ENCODE measurements at places on chromosomes 1 and 21.

GRCh38 chr1:17289721-17290120, 18.3 kb upstream of the PADI4 start:
- no peak for DNase-seq

GRCh38 chr1:112790920-112791722, 76.0 kb upstream of the PPM1J start:
- no peak for DNase-seq

- no peak for DNase-seq
Measured at GRCh38 chr1:1528301-1529267, 11.8 kb downstream of the TMEM240 start.

GRCh38 chr1:63623952-63624351, 30.7 kb downstream of the PGM1 start:
- DNase-seq = no peak

GRCh38 chr1:20719871-20720620, 2.2 kb upstream of the KIF17 start:
- no peak for DNase-seq

DNA sequence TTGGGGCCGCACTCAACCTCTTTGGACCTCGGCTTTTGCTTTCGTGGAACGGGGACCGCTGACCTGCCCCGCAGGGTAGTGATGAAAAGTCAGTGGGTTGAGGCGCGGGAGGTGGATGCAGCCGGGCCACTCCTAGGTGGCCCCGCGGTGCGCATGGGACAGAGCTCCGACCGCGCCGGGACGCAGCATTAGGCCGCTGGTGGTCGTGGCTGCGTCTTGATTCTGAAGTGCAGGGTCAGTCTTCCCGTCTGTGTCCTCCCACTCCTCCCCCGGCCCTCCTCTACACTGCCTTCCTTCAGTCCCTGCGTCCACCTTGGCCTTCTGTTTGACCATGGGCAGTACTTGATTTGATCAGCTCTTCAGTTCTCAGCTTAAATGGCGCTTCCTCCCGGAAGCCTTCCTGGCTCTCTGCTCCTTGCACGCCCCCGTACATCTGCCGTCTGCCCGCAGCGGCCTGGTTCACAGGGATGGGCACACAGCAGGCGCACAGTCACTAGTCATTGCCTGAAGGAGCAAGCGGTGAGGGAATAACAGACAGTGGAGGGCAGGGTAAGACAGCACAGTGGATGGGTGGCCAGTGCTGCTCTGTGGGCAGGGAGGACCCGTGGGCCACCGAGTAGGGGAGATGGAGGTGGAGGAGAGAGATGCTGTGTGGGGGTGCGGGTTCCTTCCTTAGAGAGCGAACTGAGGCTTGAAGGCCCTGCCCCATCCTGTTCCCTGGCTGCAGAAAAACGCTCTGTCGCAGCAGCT, 633 bp downstream of the THEMIS2 start:
- DNase-seq = no peak

- DNase-seq = no peak
Measured at GRCh38 chr1:211813590-211813989, 17.0 kb downstream of the LPGAT1 start.

- no peak for DNase-seq
Measured at GRCh38 chr21:39373634-39374033, 24.7 kb upstream of the HMGN1 start.

DNA sequence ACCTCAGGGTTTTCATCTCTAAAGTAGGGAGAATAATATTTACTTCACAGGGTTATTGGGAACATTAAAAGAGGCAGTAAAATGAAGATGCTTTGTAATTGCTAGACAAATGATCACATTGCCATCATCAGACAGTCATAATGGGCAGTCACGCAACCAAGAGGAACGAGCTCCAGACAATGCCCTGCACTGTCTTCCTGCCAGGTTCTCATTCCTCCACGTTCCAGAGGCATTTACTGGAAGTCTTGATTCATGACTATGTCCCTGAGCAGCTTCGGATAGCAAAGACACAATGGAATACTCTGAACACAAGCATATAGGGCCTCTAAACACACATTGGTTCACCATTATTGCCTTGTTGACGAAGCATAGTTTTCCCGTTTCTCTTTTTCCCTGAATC, 389.7 kb downstream of the NTNG1 start:
- DNase-seq = no peak

GRCh38 chr1:42978317-42979035, 19.8 kb upstream of the SLC2A1 start:
- DNase-seq = no peak

- DNase-seq = no peak
Measured at GRCh38 chr1:36207339-36207738, 16.9 kb upstream of the THRAP3 start.

- DNase-seq = peak; percentile 44
Measured at GRCh38 chr1:164703463-164703862, 144.5 kb downstream of the PBX1 start.

- no peak for DNase-seq
Measured at GRCh38 chr1:166999075-166999474, 10.0 kb downstream of the MAEL start.

DNA sequence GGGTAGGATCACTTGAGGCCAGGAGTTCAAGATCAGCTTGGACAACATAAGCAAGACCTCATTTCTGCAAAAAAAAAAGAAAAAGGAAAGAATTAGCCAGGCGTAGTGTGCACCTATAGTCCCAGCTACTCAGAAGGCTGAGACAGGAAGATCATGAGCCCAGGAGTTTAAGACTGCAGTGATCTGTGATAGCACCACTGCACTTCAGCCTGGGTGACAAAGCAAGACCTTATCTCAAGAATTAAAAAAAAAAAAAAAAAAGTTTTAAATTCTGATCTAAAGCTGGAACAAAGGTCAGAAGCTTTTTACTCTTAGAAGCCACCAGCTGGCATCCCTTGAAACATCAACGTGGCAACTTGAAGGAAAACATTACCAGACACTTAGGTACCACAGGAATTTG, 45.3 kb downstream of the HENMT1 start:
- no peak for DNase-seq

DNA sequence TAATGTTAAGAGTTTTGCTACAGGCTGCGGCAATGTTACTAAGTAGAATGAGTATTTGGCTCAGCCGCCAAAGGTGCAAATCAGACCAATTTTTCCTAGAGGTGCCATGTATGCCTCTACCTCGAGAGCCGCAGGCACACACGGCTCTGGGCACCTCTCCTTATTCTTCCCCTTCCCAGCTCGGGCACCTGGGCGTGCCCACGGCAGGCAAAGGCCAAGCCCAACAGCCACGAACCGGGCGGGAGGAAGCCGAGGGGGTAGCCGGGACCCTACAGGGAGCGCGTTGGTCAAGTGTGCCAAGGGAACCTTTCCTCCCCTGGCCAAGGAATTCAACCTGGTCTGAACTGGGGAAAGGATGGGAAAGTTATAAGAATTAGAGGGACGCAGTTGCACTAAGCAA, 31.0 kb downstream of the LRRC3 start:
- DNase-seq = no peak

GRCh38 chr1:41580520-41581172, 96.2 kb upstream of the EDN2 start:
- no peak for DNase-seq

DNA sequence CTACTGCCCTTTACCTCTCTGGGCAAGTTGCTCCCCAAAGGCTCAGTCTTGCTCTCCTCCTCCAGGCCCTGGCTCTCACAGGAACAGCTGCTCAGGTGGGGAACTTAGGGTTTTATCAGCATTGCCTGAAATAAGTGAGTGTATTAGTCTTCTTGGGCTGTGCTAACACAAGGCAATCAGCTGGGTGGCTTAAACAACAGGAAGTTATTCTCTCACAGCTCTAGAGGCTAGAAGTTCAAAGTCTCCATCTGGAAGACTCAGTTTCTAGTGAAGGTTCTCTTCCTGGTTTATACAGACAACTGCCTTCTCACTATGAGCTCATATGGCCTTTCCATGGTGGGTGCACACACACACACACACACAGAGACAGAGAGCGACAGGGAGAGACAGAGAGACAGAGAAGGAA, 2.8 kb upstream of the CD1C start:
- no peak for DNase-seq

GRCh38 chr1:116111524-116112021, 374 bp downstream of the MAB21L3 start:
- DNase-seq = peak; percentile 33

- DNase-seq = peak; percentile 58
Measured at GRCh38 chr1:85465099-85465785, at the start of gene DDAH1. Gene DDAH1, minus strand, starts transcription at chr1:85465159. Its CDS starts 114 bp downstream, at chr1:85465045.

- DNase-seq = no peak
Measured at GRCh38 chr1:151708891-151709290, 7.7 kb downstream of the CELF3 start.

GRCh38 chr1:178532392-178532791, 19.5 kb downstream of the TEX35 start:
- DNase-seq = peak; percentile 77

DNA sequence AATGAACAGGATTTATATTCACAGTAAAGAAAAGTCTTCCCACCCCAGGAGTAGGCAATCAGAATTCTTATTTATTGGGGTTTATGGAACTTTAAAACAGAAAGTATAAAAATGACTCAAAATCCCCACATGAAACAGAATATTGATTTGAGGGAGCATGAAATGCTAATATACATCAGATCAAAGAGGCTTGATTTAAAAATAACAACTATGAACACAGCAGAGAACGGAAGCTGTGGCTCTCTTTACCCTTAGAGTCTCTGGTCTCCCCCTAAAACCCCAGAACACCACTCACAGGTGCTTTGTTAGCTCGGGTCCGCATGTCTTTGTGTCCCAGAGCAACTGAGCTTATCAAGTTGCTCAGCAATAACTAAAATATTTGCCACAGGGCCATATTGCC, 31.2 kb upstream of the FASLG start:
- no peak for DNase-seq

- no peak for DNase-seq
Measured at GRCh38 chr1:150881331-150882070, 5.1 kb upstream of the ARNT start.

GRCh38 chr21:33387294-33387693, 15.9 kb upstream of the IFNGR2 start:
- no peak for DNase-seq

DNA sequence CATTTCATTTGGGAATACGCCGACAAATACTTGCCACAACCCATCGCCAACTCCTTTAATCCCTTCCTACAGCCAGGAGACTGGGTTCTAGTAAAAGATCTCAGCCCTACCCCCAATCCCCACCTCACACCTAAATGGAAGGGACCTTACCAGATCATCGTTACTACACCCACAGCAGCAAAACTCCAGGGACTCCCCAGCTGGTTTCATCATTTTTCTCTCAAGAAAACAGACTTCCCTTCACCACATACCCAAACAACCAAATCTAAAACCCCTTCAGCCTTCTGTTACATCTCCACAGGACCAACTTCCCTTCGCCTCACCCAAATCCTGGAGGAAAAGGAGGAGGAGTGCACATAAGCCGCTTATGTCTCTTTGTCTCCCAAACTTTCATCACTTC, 23.7 kb upstream of the SLC2A5 start:
- no peak for DNase-seq

DNA sequence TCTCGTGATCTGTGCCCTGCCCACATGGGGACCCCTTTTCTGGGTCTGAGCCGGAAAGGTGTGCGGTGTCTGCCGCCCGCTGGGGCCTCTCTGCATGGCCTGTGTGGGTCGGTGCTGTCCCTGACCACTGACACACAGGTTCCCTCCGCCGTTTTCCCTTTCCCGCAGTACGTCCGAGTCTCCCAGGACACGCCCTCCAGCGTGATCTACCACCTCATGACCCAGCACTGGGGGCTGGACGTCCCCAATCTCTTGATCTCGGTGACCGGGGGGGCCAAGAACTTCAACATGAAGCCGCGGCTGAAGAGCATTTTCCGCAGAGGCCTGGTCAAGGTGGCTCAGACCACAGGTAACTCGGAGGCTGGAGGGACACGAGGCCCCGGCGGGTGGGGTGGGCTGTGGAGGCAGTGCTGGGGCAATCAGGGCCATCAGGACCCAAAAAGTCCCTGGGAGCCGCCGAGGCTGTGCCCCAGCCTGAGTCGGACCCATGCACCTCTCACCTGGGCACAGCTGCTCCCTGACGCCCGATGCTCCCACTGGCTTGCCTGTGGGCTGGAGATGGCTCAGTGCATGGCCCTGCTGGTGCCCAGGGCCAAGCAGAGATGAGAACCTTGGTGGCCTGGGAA, 13.3 kb downstream of the TRPM2 start:
- no peak for DNase-seq

GRCh38 chr1:206582971-206583706, 29.1 kb downstream of the EIF2D start:
- no peak for DNase-seq

DNA sequence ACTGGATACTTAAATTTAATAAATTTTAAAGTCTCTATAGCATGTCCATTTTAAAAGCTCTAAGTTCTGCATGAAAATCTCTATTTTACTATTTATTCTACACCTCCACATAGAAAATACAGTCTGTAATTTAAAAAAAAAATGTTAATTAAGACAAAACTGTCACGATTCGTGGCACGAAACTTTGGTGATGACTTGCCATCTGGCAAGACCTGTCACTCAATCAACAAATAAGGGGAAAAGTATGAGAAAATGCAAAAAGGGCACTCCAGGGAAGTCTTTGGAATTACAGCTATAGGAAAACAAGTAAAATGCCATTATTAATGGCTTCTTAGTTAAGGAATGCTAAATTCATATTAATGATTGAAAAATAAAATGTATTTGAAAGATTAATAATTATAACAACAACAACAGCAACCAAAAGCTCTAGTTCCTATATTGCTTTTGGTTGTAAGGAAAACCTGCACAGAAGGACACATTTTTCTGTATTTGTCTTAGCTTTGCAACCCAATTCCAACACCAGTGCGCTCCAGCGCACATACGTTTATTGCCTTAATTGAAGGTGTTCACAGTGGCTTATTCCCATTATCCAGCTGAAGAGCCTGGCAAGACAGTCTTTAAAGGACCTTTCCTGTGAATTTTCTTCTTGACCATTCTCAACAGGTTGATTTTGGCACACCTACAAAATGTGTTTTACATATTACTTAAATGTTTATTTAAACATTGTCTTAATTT, 107.8 kb downstream of the PLPPR5 start:
- peak; percentile 47 for DNase-seq

GRCh38 chr1:21385022-21385421, 54.9 kb upstream of the NBPF3 start:
- no peak for DNase-seq

- no peak for DNase-seq
Measured at GRCh38 chr1:39183503-39184353, 20.8 kb upstream of the MACF1 start.

DNA sequence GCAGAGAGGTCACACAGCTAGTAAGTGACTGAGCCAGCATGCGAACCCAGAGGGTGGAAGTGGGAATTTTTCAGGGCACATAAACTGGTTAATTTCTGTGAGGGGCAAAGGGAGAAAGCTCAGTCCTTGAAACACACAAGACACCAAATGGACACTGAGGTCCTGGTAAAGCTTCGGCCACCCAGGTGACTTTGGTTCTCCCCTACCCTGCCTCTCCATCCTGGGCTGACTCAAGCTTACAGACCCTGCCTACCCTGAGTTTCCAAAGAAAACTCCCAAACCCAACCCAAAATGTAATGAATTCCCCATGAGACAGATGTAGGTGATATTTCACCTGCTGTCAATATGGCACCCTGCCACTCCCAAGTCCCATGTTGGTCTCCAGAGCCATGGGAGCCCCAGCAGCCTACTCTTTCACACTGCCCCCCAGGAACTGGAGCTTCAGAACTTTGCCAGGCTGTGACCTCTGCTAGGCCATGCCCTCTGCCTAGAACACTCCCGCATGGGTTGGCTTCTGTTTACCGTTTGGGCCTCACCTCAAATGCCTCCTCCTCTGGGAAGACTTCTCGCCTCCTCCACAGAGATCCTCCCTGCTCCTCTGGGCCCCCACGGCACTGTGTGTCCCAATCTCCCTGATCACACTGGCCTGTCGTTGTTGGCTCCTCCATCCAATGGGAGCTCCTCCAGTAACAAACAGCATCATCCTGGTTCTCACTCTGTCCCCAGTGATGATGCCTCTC, 3.7 kb upstream of the LRP8 start:
- no peak for DNase-seq

- DNase-seq = no peak
Measured at GRCh38 chr1:242754125-242754524, 229.6 kb upstream of the PLD5 start.

Data from left kidney (tissue), 8 donors.